CD4-positive, alpha-beta memory T cell (primary cell): ENCODE measurements at places on chromosomes 1 and 21.

DNA sequence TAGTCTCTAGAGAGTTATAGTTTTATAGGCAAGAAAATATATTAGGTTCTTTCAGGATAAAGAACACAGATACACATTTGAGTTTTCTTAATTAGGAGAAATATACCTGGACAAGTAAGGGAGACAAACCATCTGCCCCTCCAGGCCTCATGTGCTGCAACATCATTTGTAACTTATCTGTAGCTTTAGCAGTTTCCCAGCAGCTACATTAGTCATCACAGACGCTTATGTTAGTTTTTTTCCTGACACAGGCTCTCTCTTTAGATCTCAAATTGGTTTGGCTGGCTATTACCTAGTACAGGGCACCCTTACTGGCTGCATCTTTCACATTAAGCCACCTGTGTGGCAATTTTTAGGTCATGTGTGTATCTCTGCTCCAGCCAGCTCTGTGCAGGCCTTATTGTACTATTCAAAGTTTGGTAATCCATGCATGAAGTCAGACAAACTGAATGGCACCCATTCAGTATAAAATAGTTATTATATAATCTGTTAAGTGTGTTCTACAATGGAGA lies 25.9 kb downstream of the GNPAT start:
- no peak for DNase-seq

DNA sequence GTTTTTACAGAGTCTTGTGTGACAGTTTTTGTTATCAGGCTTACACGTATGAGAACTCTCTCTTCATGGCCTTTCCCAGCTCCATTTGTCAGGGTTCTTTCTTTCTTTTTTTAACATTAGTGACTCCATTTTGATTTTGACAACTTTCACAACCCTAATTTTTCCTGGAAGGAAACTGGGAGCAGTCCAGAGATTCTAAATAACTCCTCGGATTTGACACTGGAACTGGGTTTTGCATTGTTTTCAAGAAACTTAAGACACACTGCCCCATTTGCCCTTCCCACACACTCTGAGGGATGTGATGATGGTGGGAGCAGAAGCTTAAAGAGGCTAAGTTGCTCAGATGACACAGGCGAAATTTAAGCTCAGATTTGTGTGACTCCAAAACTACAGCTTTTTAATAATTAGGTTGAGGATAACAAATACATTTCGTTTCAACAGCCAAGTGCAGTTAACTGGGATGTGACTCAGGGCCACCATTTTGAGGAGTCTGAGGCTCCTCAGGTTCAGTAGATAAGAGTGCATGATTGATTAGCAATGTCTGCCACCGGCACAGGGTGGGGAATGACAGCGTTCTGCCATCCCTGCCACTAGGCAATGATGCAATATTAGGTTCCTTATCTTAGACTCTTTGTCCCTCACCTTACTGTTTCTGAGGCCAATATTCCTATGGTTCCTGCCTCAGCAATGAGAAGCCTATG lies 95.1 kb upstream of the ATP1A1 start:
- DNase-seq = no peak

DNA sequence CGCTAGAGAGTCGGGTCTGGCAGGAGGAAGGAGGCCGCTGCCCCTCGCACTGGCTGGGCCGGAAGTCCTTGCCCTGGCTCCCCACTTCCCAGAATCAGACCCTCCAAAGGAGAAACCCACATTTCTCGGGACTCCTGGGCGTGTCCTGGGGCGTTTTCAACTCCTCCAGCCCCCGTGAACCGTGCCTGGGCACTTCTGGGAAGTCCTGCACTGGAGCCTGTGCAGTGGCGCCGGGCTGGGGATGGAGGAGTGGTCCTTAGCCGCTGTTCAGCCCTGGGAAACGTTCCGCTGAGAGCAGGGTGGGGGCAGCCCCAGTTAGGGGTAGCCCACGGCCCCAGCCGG lies 3.0 kb downstream of the IGSF21 start:
- DNase-seq = no peak

DNA sequence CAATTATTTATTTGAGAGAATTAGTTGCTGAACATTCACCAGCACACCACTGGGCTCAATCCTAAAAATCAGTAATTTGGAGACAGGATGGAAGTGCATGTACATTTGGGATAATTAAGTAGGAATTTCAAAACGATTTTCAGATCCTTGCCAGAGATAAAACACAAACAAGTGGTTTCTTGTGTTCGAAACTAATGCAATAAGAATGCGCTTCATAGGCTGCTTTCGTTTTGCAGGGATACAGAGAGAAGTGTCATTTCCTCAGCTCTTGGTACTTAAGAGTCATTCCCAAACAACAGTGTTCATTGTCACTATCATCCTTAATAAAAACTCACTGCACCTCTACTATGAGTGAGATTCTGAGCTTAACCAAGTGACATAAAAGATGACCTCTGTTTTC lies 20.6 kb upstream of the USP24 start:
- no peak for DNase-seq

GRCh38 chr1:244087611-244088010 lies 36.5 kb downstream of the ZBTB18 start:
- DNase-seq = no peak
